ENCODE measurements at places on chromosomes 7 and 10.

- no peak for DNase-seq
These were observed 44.1 kb upstream of the CNPY1 start for GRCh38 chr7:155590215-155591018.

GRCh38 chr7:149013876-149014275, 14.4 kb downstream of the PDIA4 start:
- DNase-seq = no peak

DNA sequence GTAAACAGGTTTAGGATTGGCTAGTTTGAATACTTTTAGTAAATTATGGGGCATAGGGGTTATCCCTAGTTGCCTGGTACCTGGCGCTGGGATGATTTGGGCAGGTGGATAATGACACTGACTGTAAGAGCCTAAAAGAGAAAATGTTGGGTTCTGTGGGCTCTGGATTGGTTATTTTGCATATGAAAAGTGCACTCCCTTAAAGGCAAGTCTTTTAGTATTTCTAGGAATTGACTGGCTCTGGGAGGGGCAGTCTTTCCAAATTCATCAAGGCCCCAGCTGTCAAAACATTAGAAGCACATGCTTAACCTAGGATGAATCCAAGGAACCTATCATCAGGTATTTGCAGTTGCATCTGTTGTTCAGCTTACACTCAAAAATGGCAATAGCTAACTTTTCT, 454.6 kb upstream of the SORCS1 start:
- no peak for DNase-seq

GRCh38 chr7:52410032-52410431, 625.4 kb upstream of the POM121L12 start:
- DNase-seq = no peak

DNA sequence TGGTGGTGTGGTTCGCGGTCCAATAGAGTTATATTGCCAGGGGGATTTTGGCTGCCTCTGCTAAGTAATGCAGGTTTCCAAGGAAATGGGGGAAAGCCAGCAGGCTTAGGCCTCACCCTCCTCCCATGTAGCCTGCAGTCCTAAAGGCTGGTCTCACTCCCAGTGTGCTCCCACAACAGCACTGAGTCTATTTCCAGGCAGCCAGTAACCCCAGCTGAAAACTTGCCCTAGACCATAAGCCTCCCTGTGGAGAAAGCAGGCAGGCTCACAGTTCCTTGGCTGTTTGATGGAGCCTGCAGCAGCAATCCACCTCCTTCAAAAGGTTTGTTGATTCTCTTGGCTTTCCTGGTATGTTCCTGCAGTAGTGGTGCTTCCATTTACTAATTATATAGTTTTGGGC, 220.0 kb upstream of the ZNF804B start:
- DNase-seq = no peak

DNA sequence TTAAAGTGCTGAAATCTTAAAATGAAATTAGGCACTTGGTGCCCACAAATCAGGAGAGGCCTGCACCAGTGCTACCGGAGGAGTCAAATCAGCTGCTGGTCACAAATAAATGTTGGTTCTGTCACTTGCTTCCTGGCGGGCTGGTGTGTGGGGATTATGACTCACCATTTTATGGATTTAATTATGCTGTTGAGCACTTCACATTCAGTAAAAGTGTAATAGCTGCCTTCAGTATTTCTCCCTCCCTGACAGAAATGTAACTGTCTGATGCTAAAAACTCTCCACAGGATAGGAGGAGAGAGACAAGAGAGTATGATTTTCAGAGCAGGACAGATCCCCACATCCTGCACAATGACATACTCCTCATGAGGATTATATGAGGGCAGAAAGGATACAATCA, 186.0 kb downstream of the JAZF1 start:
- DNase-seq = no peak

DNA sequence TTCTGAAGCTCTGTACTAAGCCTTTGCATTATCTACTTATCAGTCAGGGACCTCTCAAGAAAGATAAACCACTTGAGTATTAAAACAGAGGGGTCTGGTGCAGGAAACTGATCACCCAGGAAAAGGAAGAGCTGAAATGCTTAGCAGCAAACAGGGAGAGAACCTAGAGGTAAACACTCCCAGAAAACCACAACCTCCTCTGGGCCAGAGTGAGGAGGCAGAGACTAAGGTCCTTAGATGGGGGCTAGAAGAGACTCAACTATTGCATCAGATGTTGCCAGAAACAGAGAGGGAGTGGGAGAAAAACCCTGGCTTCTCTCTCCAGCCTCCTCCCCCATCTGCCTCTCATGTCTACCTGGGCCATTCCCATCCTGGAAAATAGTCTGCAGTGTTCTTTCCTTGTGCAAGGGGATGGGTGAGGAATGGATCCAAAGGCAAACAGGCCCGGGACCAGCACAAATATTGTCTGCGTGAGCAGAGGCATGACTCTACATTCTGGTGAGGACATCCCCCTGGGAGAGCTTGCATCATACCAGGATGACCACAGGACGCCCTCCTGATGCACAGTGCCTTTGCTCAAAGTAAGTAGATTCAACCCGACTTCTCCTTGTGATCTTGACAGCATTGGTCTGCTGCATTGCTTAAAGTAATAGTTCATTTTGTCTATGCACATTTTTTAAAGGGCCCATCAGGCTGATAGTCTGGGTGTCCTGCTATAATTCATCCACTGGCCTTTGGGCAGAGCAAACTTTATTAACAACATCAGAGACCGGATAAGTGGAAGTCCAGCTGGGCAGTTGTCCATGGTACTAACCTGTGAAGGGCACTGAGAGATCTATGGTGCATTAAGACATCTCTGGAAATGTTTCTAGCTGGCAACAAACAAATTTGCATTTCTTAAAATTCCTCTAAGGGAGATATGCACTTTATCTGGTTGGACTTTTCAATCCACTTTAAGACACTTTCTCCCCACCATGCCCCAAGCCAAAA, 22.4 kb upstream of the ODAD2 start:
- DNase-seq = no peak

DNA sequence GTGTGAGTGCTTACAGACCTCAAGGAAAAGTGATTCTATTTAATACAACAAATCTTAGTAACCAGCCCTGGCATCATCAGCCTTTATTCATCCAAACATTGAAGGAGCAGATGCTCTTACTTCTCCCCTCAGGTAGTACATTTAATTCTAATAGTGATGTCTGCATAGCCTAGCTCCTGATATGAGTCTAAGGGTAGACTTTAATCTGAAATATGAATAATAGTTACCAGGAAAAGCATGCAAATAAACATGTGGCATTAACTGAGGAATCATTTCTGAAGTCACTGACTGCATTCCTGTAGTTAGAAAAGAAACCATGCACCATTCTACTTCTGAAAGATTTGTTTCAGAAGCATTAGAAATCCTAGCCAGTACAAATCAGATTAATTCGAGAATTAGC, 25.7 kb upstream of the LMBR1 start:
- DNase-seq = no peak

- no peak for DNase-seq
These were observed 75.1 kb downstream of the RELN start for GRCh38 chr7:103914147-103914899.

GRCh38 chr7:86914551-86914950, 144.9 kb downstream of the ELAPOR2 start:
- DNase-seq = no peak

DNA sequence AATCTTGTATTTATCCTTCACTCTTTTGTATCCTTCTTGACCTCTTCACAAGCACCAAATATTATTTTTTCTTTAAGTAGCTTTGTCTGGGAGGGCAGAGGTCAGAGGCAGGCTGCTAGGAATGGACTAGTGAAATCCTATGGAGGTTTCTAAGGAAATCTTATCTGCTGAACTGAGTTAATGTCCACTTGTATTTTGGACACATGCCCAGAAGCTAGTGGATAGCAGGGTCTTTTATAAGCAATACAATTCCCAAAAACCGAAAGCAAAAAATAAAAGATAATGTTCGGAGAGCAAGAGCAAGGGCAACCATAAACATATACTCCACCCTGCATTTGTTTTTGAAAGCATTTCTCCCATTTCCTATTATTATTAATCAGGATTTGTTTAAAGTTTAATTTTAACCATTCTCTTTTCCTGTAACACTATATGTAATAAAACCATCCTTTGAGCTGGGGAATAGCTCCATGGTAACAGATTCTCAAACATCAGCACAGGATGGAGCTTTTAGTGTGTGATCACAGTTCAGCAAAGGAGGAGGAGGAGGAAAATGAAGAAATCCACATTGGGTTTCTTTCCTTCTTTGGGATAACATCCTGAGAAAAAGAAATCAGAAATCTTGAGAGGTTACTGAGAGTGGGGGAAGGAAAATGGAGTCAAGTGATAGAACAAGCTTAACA, 328.2 kb upstream of the LRRN3 start:
- DNase-seq = no peak

DNA sequence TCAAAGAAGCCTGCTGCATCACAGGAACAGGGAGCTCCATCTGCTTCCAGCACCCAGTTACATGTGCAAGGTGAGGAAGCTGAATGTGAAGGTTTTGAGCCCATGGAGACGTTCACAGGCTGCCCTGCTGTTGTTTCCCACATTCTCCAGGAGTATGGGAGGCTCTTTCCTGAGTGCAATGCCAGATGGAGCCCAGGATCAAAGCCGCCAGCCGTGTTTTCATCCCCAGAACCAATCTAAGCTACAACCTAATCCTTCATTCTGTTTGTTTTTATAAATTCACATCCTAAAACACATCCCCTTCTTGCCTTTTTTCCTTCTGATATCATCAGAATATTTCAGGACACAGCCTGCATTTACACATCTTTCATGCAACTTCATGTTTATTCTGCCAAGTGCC, 98.9 kb upstream of the PRR15 start:
- DNase-seq = no peak

- DNase-seq = no peak
These were observed 10.0 kb upstream of the MARVELD1 start for GRCh38 chr10:97703398-97704067.

- no peak for DNase-seq
These were observed 20.6 kb upstream of the USP6NL start for GRCh38 chr10:11631890-11632587.

GRCh38 chr7:47550788-47551470, 31.0 kb downstream of the TNS3 start:
- DNase-seq = no peak

DNA sequence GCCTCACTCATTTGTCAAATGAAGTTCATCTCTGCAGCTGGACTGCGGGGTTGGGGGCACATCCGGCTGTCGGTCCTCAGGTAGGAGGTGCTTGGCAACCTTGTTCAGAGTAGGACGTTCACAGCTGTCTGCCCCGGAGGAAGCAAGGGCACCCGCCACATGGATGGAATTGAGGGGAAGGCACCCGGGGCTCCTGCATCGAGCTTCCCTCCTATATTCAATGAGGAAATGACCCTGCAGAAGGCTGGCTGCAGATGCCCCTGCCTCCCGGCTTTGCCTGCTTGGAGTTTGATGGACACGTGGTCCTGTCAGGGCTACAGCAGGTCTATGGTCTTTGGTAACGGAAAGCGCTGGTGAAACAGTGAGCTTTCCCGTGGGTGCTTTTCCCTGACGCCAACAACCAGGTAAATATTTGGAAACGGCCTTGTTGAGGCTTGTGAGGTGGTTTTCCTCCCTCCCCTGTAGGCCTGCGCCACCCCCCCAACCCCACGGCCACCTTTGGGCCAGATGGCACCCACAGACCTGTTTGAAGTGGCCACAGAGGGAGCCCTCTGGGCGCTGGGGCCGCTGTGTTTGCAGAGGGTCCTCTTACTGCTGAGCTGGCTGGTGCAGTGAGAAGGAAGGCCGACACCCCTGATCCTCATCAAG, 32.9 kb downstream of the HTRA1 start:
- no peak for DNase-seq

GRCh38 chr7:30546596-30546995, 42.0 kb upstream of the GGCT start:
- no peak for DNase-seq

GRCh38 chr10:508726-509125, 180.7 kb downstream of the DIP2C start:
- DNase-seq = no peak

GRCh38 chr7:109842386-109842785, 1248.5 kb upstream of the LRRN3 start:
- no peak for DNase-seq

DNA sequence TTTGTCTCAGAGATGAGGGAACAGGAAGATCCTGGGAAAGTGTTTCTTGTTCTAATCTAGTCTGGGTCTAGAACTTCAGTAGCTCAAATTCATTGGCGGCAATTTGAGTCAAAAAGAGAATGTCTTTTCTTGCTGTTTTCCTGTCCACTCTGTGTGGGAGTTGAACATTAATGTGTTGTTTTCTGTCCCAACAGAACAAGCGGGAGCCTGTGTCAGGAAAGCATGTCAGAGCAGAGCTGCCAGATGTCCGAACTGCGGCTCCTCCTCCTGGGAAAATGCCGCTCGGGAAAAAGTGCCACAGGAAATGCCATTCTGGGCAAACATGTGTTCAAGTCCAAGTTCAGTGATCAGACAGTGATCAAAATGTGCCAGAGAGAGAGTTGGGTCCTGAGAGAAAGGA, 16.0 kb downstream of the GIMAP8 start:
- DNase-seq = no peak

DNA sequence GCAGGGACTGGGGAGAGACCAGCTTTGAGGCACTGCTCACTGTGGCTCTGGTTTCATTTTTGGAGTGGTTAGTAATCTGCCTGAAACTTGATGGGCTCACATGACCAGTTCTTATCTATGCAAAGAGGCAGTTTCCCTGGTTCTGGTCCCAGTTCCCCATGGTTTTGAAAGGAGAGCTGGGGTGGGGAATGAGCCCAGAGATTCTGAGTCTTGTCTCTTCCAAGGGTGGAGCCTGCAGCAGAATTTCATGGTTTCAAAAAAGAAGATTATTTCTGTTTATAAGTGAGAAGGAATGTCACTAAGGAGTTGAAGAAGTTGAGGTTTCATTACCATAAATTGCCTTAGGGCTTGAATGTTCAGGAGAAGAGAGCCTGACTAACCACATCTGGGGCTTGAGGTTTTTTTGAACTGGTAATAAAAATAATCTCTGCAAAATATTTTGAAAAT, 190.2 kb upstream of the HABP2 start:
- no peak for DNase-seq

DNA sequence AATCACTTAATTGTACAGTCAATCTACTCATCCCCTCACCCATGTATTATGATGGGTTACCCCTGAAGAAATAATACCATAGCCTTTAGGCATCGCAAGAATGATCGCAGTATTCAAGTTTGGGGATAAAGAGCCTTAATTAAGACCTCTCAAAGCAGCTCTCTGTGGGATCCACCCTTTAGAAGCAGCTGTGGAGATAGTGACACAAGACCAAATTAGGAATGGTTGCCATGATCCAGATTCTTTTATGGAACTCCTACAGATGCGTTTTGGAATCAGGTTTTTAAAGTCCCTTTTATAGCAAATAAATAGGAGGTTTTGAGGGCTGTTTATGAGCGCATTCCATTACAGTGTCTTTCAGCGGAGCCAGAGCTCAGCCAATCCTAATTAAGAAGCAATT, 12.2 kb downstream of the TES start:
- no peak for DNase-seq
